ENCODE measurements at places on chromosomes 3 and 15. TPM values are rescaled to one million over a fixed set of nuclear protein-coding genes. Genes with fewer than 3 reads are reported as not detected.

DNA sequence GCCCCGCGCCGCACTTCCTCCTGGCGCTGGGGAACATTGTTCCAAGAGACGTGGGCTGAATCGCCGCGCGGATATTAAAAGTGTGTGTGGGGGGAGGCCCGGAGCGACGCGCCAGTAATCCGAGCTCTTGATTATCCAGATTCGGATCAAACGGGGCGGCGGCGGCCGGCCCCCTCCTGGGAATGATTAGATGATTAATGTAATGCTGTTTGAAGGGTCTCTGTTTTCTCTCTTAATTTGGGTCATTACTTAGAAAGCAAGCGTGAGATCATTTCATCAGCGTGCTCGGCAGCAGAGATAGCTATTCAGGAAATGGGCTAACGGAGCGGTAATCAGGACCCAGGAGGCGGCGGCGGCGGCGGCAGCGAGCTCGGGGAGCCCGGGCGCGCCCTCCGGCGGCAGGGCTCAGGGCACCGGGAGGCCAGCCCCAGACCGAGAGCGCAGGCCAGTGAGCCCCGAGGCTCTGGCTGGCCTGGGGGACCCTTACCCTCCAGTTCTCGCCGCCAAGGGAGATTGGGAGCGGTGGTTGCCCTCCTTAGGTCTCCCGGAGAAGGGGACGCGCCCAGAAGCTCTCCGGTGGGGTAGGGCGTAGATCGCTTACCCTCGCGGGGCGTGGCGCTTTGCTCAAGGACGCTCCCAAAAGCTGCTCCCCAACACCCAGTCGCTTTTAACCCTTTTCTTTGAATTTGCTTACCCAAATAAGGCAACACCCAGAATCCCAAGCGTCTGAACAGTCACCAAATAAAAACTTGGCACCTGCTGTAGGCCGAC, 4.5 kb downstream of the FEZF2 start:
- DNase-seq, result no peak

GRCh38 chr3:189766416-189766815, 135.2 kb downstream of the TP63 start:
- no peak for DNase-seq

Gene NDN
- polyA plus RNA-seq, result 0.72 TPM

GRCh38 chr3:37197810-37198371, 23.5 kb upstream of the LRRFIP2 start:
- no peak for DNase-seq

Gene IGSF11
- 0.19 TPM for polyA plus RNA-seq

Gene SPATA12
- polyA plus RNA-seq, result not detected

- no peak for DNase-seq
Measured at GRCh38 chr15:49101536-49101935, 53.9 kb downstream of the COPS2 start.

GRCh38 chr3:127688416-127689265, 15.9 kb downstream of the ABTB1 start:
- DNase-seq, result no peak

All from naive thymus-derived CD4-positive, alpha-beta T cell (primary cell).